ENCODE measurements at places on chromosomes 12 and 14. TPM values are rescaled to one million over a fixed set of nuclear protein-coding genes. Genes with fewer than 3 reads are reported as not detected.

The ITGA7 gene
- 1.3 TPM for total RNA-seq

The RTL1 gene
- total RNA-seq = 0.07 TPM

The KRT80 gene
- 6.7 TPM for total RNA-seq

The POTEG gene
- 2.2 TPM for total RNA-seq

The MGP gene
- total RNA-seq = 0.23 TPM

The CCDC177 gene
- total RNA-seq = not detected

The NEUROD4 gene
- total RNA-seq = not detected

The SLC25A21 gene
- 0.37 TPM for total RNA-seq

The KERA gene
- total RNA-seq = not detected

The POP5 gene
- total RNA-seq = 58.9 TPM

The B4GALNT1 gene
- 34.1 TPM for total RNA-seq

The DAO gene
- total RNA-seq = not detected

The TPPP2 gene
- not detected for total RNA-seq

The CRACR2A gene
- total RNA-seq = 29.8 TPM

The PLEKHD1 gene
- not detected for total RNA-seq

The TAS2R13 gene
- 0.13 TPM for total RNA-seq

The PROX2 gene
- 0.03 TPM for total RNA-seq

The TRPV4 gene
- total RNA-seq = 0.50 TPM

The ACRBP gene
- total RNA-seq = not detected

The TMEM179 gene
- 0.34 TPM for total RNA-seq

The LRTM2 gene
- not detected for total RNA-seq

The CACNA2D4 gene
- total RNA-seq = 35.2 TPM

The PTPN21 gene
- total RNA-seq = 3.8 TPM

The ANHX gene
- total RNA-seq = not detected

The KRT73 gene
- not detected for total RNA-seq

The HIF1A gene
- 176 TPM for total RNA-seq

The FITM1 gene
- total RNA-seq = 0.63 TPM

The PTPRB gene
- total RNA-seq = 0.87 TPM

The YEATS4 gene
- 70.0 TPM for total RNA-seq

The HSPB8 gene
- total RNA-seq = 8.7 TPM

The RASAL1 gene
- total RNA-seq = not detected

The DEGS2 gene
- not detected for total RNA-seq

The CISTR gene
- not detected for total RNA-seq

The SIX1 gene
- total RNA-seq = 3.9 TPM

The CKB gene
- total RNA-seq = 6.9 TPM

The PLEKHG7 gene
- not detected for total RNA-seq

The CIDEB gene
- not detected for total RNA-seq

The OAS1 gene
- total RNA-seq = 5.2 TPM

The ABCD2 gene
- 0.03 TPM for total RNA-seq

Measured in HT1080 (cell line).